ENCODE measurements at places on chromosomes 13 and 19. TPM values are rescaled to one million over a fixed set of nuclear protein-coding genes. Genes with fewer than 3 reads are reported as not detected.

Gene CDX2
- 1.3 TPM for total RNA-seq

Gene GET3
- total RNA-seq, result 13.2 TPM

Gene C19orf47
- 3.9 TPM for total RNA-seq

Gene DLEU7
- total RNA-seq, result not detected

Gene APOC4
- not detected for total RNA-seq

- no peaks in the 10 kb centered on the region for H3K27me3 ChIP-seq
- H3K4me1 ChIP-seq, result no peaks in the 10 kb centered on the region
- H3K36me3 ChIP-seq, result no peaks in the 10 kb centered on the region
- DNase-seq, result no peak
These were observed 679.8 kb upstream of the KLHL1 start for GRCh38 chr13:70788074-70788473.

DNA sequence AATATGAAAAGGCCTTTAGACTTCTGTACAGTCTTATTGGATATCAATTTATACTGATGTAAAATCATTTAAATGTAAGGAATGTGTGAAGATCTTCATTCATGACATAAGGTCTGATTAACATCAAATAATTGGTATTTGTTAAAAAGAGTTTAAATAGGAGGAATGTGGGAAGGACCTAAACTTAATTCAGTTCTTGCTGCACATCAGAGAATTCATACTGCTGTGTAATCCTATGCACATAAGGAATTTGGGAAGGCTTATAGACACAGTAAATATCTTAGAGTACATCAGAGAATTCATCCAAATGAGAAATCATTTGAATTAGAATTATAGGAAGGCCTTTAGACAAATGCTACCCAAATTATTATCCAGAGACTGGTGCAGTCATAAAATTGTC lies 21.7 kb downstream of the ZNF283 start:
- H3K4me1 ChIP-seq, result no peaks in the 10 kb centered on the region
- no peak for DNase-seq
- peaks cover 9% of the 10 kb centered on the region for H3K36me3 ChIP-seq
- H3K27me3 ChIP-seq, result no peaks in the 10 kb centered on the region
- no peak overlapping the region for H3K4me3 ChIP-seq

DNA sequence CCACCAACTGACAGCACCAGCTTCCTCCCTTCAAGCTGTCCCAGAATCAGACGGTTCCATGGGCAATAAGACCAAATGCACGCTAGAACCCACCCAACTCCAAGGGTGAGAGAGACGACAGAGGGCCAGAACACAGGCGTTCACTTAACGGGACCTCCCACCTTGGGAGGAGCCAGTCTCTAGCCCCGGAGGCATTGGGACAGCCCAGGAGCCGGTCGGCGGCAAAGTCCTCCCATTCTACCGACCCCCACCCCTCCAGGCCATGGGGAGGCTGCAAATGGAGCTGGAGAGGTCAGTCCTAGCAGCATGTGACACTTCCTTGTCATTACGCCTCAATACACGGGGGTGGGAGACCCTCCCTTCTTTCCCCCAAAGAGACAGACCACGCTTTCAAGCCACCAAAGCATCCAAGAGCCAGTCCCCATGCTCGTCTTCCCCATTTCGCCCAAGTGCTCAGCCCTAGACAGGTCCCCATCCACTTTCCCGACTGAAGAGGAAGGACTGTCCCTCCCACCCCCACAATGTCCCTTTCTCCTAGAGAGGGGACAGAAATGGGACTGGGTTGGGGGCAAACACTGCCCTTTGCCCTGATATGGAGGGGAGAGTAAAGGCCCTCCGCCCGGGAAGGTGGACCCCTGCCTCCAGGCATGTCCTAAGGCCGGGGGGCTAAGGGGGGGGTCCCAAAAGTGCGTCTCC lies 964 bp downstream of the KHSRP start:
- peaks cover 6% of the 10 kb centered on the region for H3K36me3 ChIP-seq
- peak overlapping the region; percentile 72 for H3K4me3 ChIP-seq
- no peaks in the 10 kb centered on the region for H3K27me3 ChIP-seq
- H3K4me1 ChIP-seq, result peaks cover 19% of the 10 kb centered on the region

GRCh38 chr13:41652735-41653361 lies 195.5 kb downstream of the RGCC start:
- H3K27me3 ChIP-seq, result no peaks in the 10 kb centered on the region
- peak; percentile 36 for DNase-seq
- H3K36me3 ChIP-seq, result no peaks in the 10 kb centered on the region
- no peaks in the 10 kb centered on the region for H3K4me1 ChIP-seq

- H3K27ac ChIP-seq, result no peak overlapping the region
- no peaks in the 10 kb centered on the region for H3K36me3 ChIP-seq
- no peaks in the 10 kb centered on the region for H3K27me3 ChIP-seq
- no peak for DNase-seq
- H3K4me3 ChIP-seq, result no peak overlapping the region
These were observed 3.6 kb downstream of the CACNG7 start for GRCh38 chr19:53912653-53913052.

DNA sequence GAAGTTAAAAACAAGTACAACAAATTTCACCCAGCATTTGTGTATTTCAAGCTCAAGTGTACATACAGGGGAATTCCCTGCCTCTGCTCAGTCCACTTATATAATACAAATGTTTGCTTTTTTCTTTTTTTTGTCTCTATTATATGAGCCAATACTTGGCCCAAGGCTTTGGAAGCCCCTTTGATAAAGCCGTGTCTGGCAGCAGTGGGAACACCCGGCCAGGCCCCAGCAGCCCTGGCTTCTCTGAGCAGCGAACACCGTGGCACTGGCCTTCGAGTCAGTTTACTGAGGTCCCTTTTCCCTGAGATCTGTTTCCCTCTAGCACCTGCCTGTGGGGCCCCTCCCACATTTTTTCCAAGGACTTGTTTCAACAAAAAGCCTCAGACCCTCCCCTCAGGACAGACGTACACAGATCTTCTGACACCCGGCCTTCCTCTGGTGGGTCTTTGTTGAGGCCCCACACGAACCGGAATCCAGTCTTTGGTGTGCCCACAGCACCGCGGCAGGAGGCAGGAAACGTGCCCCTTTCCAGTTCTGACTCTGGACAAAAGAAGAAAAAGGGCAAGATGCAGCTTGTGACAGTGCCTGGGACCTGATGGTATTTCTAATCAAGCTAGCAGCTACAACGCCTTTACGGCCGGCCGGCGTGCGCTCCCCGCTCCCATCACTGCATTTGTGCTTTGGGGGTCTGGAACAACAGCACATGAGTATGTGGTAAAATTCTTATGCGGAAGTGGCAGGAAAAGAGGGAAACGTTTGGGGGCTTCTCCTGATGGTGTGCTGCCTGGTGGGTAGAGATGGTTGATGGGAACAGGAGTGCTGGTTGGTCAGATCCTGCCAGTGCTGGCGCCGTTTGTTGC lies 13.8 kb downstream of the SIPA1L3 start:
- no peak for DNase-seq
- no peak overlapping the region for H3K4me3 ChIP-seq
- peak overlapping the region; percentile 48 for H3K27ac ChIP-seq

- no peaks in the 10 kb centered on the region for H3K36me3 ChIP-seq
- peaks cover 19% of the 10 kb centered on the region for H3K4me1 ChIP-seq
- H3K27ac ChIP-seq, result peak overlapping the region; percentile 90
- H3K4me3 ChIP-seq, result peak overlapping the region; percentile 78
- no peaks in the 10 kb centered on the region for H3K27me3 ChIP-seq
These were observed 2.1 kb upstream of the PNPLA6 start for GRCh38 chr19:7533281-7533885.

DNA sequence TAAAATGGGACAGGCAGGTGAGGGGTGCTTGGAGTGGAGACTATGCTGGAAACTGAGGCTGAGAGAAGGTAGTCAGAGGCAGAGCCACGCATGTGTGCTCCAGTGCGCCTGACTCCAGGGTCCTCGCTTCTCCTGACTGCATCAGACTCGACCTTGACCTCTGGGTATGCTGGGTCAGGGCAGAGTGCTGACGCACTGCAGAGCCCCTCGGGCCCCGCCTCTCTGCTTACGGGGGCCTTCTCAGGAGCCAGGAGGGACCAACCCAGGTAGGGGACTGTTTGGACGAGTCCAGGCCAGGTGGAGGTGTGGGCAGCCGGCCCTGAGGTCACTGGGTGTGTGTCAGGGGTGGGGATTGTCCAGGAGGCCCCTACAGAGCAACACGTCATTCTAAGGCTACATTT lies 22.9 kb upstream of the SLC7A10 start:
- DNase-seq, result no peak
- H3K36me3 ChIP-seq, result no peaks in the 10 kb centered on the region
- no peaks in the 10 kb centered on the region for H3K27me3 ChIP-seq

Measured in body of pancreas (tissue), 4 donors.